Osteocyte (in vitro differentiated cells): ENCODE measurements at places on chromosomes 12 and 14.

- DNase-seq = no peak
Observed at GRCh38 chr12:93100610-93101009, 171.5 kb upstream of the EEA1 start.

- DNase-seq = no peak
Observed at GRCh38 chr12:132275110-132275531, 54.3 kb downstream of the GALNT9 start.

GRCh38 chr14:100836311-100836805 lies 10.4 kb downstream of the MEG3 start:
- DNase-seq = no peak

DNA sequence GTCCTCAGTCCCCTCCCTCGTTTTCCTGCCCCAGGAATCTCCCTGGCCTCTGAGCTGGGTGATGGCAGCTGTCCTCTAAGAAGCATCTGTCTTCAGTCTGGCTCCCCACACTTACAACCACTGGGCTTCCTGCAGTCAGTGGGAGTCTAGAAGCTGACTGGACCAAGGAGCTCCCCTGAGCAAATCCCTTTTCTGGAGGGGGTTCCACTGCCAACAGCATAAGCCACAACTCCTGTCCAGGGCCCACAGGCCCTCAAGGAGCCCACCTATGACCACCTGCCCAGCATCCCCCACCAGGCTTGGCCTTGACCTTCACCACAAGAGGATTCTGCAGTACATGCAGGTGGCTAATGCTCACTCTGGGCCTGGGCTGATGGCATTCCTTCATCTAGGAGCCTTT lies 4.1 kb downstream of the RDH16 start:
- DNase-seq = peak; percentile 54

DNA sequence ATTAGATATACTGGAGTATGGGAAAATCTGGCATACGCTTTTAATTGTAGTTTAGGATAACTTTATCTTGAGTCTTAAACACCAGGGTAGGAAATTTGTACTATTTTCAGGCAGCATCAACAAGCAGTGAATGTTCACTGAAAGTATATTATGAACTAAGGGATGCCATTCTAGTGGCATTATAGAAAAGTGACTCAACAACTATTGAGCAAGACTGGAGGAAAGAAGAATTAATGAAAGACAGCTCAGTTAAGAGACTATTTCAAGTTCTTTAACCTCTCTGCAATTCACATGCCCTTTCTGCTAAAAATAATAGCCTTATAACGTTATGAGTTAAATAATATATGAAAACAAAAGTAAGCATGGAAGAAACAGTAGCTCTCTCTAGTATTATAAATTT lies 343.1 kb downstream of the FSCB start:
- no peak for DNase-seq

- no peak for DNase-seq
Observed at GRCh38 chr12:9244894-9245293, 36.7 kb upstream of the PZP start.

DNA sequence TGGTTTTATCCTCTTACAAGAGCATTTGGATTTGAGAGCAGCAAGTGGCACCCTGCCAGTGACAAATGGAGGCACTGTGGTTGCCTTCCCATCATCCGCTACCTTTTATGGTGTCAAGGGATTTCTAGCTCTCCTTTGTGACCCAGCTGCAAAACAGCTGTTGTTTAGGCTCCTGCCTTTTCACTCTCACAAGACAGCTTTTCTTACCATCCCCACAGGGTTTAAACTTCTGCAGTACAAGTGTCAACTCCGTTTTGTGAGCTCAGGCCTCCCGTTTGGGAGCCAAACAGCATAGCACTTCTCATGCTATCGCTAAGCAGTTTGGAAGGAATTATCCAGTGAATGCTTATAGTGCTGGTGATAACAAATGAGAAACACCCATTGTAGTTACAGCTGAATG lies 331.4 kb downstream of the TMTC2 start:
- no peak for DNase-seq

DNA sequence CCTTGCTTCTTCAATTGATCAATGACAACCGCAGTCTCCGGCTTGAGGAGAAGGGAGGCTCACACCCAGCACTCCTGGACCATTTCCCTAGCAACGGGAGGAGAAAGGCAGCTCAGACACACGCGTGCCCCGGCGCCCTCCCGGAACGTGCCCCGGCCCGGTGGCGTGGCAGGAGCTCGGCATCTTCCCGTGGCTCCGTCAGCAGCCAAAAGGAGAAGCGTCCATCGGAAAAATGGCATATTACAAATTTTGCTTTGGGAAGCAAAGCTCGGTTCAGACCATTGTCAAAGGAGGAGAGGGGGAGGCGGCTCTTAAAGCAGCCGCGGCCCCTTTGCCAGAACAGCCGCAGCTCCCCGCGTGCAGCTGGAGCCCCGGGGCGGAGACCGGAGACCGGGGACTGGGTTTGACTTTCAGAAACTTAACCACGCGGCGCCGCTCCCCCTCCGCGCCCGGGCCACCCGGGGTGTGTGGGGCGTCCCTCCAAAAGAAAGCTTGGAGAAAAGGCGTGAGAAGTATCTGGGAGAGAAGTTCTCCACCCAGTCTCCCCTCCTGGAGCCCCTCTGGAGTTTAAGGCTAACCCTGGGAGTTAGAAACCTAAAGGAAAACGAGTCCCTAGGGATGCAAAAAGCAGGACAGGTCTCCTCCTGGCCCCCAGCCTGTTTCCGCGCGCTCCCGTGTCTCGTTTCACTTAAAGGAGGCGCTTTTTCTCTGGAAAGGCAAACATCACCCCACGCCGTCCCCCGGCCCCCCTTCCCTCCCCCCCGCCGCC lies 545 bp downstream of the PPFIA2 start:
- no peak for DNase-seq

DNA sequence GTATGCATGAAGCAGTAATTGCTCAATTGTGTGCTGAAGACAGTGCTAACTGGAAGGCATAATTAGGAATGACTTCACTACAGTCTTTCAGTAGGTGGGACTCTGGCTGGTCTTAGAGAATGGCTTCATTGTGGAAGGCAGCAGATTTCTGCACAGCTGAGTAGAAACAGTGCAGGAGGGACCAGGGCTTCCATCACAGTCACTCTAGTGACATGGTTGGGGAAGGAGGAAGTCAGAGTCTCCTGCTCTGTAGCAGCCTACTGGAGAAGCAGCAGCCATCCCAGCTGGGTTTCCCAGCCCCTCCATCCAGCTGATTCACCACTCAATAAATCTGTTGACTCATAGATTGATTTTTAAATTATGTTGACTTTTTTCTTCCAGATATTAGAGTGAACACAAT lies 80.6 kb upstream of the DBX2 start:
- no peak for DNase-seq

DNA sequence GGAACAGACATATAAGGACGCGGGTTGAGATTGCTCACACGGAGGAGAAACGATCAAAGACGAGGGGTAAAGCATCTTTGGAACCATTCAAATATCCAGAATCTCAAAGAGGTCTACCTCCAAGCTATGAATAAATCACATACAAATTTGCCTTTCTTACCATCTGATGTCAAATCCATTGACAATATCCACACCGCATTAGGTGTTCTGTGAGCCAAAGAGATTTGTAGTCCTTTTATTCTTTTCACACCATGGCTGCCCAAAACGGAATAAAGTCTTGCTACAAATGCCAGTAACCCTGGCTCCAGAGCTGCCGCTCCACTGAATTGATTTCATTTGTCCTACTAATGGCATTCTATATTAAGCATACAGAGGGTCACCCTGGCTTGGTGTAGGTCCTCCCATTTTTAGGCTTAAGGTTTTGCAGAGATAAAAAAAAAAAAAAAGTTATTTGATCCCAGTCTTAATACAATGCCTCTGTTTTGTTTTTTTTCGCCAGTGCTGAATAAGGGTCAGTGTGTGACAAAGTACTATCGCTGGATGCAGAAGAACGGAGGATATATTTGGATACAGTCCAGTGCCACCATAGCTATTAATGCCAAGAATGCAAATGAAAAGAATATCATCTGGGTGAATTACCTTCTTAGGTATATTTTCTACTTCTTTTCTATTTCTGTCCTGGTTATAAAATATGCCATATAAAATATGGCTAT lies 157.3 kb downstream of the EGLN3 start:
- DNase-seq = no peak

GRCh38 chr14:53093206-53093605 lies 59.9 kb downstream of the DDHD1 start:
- DNase-seq = no peak

DNA sequence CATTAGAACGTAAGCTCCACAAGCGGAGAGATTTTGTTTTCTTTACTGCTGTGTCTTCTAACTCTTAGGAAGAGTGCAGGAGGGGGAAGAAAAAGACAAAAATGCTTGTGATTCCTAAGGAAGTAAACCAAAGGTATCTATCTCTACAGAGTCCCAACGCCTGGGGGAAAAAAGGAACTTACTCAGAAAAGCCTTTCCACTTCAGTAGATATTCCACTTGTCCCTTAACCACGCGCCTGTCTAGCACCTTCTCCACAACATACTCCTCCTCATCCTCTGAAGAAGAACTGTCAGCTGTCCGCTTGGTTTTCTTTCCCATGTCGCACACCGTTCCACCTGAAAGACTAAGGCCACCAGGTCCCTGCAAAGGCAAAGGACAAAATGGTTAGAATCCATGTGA lies 22.6 kb downstream of the CBX5 start:
- no peak for DNase-seq

DNA sequence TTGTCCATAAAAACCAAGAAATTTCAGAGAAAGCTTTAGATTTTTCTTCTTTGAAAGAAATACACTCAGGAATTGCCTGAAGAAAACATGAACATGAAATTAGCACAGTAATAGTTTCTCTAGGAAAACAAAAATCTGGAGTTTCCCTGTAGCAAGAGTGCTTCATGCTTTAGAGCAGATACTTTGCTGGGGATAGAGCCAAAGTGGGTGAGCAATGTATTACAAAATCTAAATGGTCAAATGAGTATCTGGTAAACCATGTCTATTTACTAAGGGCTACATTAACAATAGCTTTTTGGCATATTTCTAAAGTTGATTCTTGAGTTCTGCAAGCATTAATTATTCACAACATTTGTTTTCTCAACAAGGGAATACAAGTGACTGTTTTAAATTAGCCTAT lies 26.2 kb downstream of the AVPR1A start:
- DNase-seq = no peak

- no peak for DNase-seq
Observed at GRCh38 chr14:76924371-76925096, 98.3 kb downstream of the LRRC74A start.

- DNase-seq = no peak
Observed at GRCh38 chr14:81449114-81449513, 49.0 kb upstream of the STON2 start.

GRCh38 chr12:132835076-132836025 lies 6.7 kb upstream of the GOLGA3 start:
- no peak for DNase-seq

GRCh38 chr14:71730471-71730870 lies 201.8 kb upstream of the RGS6 start:
- DNase-seq = no peak

GRCh38 chr12:49201595-49202295 lies 12.9 kb upstream of the TUBA1A start:
- DNase-seq = no peak

GRCh38 chr14:90553298-90553920 lies 156.6 kb downstream of the CALM1 start:
- DNase-seq = no peak

DNA sequence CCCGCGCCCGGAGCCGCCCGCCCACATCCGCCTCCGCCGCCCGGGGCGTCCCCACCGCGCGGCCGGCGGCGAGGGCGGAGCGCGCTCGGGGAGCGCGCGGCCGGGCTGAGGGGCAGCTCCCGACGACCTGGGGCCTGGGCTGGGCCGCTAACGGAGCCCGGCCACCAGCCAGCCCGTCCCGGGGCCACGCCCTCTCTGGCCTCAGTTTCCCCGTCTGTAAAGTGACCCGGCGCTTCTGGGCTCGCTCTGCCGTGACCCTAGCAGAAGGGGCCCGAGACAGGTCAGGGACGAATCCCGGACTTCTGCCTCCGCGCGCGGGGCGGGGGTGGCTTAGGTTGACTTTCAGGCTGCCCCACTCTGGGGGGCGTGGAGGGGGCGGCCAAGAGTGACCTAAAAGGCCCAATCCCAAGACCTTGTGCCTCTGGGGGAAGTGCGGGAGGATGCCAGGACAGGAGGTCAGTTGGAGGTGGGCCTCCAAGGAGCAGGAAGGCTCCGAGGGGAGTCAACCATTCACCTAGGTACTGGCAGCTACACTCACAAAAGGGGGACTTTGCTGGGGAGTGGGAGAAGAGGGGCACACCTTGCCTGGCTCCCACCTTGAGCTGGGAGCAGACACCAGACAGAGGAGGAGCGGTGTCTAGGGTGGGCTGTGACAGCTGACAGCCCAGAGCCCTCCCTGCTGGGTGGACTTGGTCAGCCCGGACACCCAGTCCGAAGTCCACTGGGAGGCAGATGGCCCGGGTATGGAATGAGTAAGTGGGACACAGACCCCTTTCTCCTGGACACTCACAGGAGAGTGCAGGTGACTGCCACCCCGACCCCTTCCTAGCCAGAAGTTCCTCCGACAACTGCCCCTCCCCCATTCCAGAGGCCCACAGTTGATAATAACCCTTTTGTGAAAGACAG lies 486 bp upstream of the AKT1 start:
- DNase-seq = no peak

GRCh38 chr12:125145196-125145595 lies 80.0 kb downstream of the AACS start:
- DNase-seq = no peak

DNA sequence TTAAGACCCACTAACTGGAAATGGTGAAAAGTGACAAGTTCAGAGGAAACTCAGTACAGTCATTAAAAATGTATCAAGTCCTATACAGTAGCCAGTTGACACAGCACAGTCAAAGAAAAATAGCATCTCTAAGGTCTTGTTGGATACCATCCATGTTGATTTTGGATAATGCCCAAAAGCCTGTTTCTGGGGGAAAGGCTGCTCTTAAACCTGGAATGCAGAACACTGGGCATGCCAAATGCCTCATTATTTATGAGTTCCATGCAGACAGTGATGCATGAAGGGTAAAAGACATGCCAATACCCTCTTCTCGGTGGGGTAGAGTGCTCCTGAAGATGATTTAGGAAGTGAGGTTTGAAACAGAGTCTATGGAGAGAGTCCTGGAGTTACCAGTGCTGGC lies 29.6 kb downstream of the KCNK13 start:
- no peak for DNase-seq

DNA sequence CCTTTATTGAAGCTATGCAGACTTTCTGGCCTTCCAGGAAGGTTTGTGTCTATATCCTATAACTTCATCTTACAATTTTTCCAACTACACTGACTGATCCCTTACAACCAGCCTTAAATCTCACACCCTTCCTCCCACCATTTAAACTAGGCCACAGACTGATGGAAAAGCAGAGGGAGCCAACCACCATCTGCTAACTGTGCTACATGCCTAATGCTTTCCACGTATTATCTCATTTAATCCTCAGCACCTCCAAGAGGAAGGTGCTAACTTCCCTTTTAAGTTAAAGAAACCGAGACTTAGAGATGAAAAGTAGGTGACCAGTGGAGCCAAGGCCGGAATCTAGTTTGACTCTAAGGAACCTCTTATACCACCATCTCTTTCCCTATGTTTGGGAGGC lies 22.7 kb upstream of the BLTP3B start:
- DNase-seq = no peak
